ENCODE measurements at places on chromosomes 2 and 18. TPM values are rescaled to one million over a fixed set of nuclear protein-coding genes. Genes with fewer than 3 reads are reported as not detected.

DNA sequence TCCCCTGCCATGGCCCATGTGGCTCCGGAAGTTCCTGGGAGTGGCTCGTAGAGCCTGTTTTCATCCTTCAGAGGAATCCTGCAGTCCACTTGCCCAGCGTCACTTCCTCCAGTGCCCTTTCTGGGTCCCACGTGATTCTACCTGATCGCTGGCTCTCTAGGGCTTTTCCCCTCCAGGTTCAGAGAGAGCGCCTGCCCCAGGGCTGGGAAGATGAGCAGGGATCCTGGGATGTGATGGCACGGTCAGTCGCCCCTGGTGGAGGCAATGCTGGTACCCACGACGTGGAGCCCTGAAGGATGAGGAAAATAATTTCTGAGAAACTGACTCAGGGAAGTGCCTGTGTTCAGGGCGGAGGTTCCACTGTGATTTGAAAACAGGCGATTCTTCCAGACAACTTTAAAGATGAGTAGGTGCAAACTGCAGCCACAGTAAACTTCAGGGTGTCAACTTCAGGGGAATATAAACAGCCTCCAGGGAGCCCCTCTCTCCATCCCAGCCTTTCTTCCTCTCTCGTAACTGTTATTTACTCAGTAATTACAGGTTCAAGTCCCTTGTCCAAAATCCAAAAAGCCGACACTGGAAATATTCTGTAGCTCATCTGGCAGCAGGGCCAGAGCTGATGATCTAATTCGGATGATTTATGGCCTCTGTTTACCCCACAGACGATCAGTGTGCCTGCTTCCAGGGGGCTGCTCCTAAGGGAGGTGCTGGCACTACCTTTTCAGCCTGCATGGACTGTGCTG, 105.9 kb downstream of the AGAP1 start:
- H3K4me1 ChIP-seq: no peaks in the 10 kb centered on the region
- no peaks in the 10 kb centered on the region for H3K27me3 ChIP-seq
- H3K36me3 ChIP-seq: peaks cover 5% of the 10 kb centered on the region
- no peak overlapping the region for H3K4me3 ChIP-seq
- no peak overlapping the region for H3K27ac ChIP-seq
- DNase-seq: no peak

DNA sequence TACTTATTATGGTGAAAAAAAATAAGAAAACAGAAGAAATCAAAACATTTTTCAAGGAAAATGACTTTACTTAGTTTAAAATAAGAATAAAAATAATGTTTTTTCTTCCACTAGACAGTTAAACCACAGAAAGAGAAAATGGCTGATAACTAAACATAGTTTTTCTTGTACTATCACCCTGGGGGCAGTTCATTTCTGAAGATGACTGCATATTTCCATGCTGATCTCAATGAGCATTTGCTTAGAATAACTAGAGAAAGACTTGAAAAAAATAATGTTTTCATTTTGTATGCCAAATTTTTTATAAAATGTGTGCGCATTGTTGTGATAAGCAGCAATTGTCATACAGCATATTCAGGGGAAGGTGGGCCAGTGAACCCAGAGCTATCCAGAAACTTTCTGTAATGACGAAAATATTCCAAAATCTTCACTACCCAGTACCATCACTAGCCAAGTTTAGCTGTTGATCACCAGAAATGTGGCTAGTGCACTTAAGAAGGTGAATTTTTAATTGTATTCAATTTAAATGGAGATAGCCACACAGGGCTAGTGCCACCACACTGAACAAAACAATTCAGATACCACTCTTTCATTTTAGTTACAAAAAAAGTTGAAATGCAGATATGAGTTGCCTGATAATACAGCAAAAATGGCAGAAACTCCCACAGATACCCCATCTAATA, 513.4 kb upstream of the NETO1 start:
- no peaks in the 10 kb centered on the region for H3K36me3 ChIP-seq
- H3K27me3 ChIP-seq: no peaks in the 10 kb centered on the region
- no peak for DNase-seq
- H3K4me3 ChIP-seq: no peak overlapping the region

DNA sequence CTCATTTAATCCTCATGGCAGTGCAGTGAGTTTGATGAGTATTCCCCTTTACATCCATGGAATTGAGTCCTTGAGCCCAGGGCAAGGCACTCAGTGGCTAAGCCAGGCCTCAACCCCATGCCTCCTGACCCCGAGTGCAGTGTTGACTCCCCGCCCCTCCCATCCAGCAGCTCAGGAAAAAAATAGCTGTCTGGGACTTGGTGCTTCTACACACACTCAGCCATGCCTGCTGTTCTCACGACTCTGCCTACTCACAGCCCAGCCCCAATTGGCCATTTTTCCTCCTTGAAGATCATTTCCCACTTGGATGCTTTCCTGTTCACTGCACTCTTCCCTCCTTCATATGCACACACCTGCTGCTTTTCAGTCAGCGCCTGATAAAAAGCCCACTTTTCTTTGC, 8.8 kb downstream of the FOSL2 start:
- peak overlapping the region; percentile 58 for H3K4me3 ChIP-seq
- H3K36me3 ChIP-seq: peaks cover 38% of the 10 kb centered on the region
- H3K4me1 ChIP-seq: peaks cover 48% of the 10 kb centered on the region
- no peak for DNase-seq
- H3K27me3 ChIP-seq: no peaks in the 10 kb centered on the region
- peak overlapping the region; percentile 15 for H3K27ac ChIP-seq

DNA sequence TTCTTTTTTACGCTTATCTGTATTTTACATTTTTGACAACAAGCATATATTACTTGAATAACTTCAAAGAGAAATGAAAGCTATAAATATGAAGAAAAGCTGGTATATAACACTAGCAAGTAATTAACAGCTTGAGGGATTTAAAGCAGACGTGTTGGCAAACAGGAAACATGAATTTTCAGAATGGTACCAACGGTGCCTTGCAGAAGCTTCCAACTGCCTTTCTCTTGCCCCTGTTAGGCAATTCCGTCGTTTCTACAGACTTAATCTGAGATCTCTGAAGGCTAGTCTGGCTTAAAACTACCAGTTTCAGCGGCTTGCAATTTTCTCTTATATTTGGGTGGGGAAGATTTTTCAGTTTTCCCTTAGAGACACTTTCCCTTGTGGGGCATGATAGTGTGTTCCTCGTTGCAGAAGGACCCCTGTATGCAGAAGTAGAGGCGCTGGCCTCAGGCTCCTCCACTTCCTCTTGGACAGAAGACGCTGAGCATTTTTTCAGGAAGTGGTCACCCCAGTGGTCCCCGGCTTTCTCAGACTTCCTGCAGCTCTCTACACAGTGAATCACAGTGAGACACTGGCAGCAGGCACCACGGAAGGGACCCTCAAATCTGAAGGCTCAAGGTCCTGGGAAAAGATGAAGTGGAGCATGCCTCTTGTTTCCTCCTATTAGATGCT, 56.2 kb upstream of the SLC16A14 start:
- H3K36me3 ChIP-seq: no peaks in the 10 kb centered on the region
- peaks cover 16% of the 10 kb centered on the region for H3K4me1 ChIP-seq
- no peaks in the 10 kb centered on the region for H3K27me3 ChIP-seq
- peak overlapping the region; percentile 42 for H3K4me3 ChIP-seq

- no peak for DNase-seq
- H3K36me3 ChIP-seq: no peaks in the 10 kb centered on the region
- H3K4me3 ChIP-seq: no peak overlapping the region
These were observed 127.6 kb upstream of the CDCA7 start for GRCh38 chr2:173226899-173227698.

Gene TRABD2A
- total RNA-seq: 39.4 TPM

Gene ZSCAN30
- total RNA-seq: 49.6 TPM

Gene DPP4
- 52.9 TPM for total RNA-seq

Gene POLR1B
- 45.3 TPM for total RNA-seq

Gene RPL37A
- total RNA-seq: 3,861 TPM

Gene GREB1L
- total RNA-seq: not detected

Gene TOGARAM2
- 4.0 TPM for total RNA-seq

Gene LRRTM4
- not detected for total RNA-seq
